ENCODE measurements at places on chromosomes 1 and 21. TPM values are rescaled to one million over a fixed set of nuclear protein-coding genes. Genes with fewer than 3 reads are reported as not detected.

Gene CD48
- 1.1 TPM for total RNA-seq

Gene CDC20
- 4.2 TPM for total RNA-seq

Gene GPR37L1
- total RNA-seq: 1.1 TPM

DNA sequence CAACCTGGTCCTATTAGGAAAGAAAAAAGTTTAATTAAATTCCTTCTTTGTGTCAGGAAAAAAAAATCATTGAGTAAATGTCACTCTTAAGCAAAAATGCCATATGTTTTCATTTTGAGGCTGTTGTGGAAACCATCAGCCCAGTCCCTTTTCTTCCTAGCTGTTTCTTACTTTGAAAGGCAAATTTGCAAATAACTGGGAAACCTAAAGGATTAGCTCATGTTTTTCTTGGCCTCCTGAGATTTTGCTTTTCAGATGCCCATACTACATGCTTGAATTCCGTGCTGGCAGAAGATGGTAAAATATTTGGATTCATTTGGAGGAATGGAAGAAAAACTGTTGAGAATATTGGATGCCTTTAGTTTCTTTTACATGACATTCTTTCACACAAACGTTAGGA lies 182.1 kb upstream of the ADAMTS5 start:
- no peak for DNase-seq

GRCh38 chr1:87180682-87181081 lies 148.0 kb upstream of the LMO4 start:
- no peak for DNase-seq

GRCh38 chr1:163178628-163179027 lies 24.1 kb downstream of the RGS5 start:
- DNase-seq: no peak

GRCh38 chr1:183281039-183281438 lies 95.0 kb downstream of the LAMC2 start:
- no peak for DNase-seq

GRCh38 chr1:30735668-30736498 lies 12.5 kb upstream of the MATN1 start:
- DNase-seq: no peak

DNA sequence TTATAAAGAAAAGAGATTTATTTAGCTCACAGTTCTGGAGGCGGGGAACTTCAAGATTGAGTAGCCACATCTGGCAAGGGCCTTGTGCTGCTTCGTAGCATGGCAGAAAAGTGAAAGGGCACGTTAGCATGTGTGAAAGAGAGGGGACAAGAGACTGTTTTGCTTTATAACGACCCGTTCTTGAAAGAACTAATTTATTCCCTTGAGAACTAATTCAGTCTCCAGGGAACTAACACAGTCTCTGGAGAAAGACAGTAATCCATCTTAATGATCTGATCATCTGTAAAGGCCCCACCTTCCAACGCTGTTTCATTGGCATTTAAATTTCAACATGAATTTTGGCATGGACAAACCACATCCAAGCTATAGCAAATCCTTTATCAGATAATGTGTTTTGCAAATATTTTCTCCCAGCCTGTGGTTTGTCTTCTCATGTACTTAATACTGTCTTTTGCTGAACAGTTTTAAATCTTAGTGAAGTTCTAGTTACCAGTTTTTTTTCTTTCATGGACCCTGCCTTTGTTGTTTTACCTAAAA lies 26.1 kb downstream of the MTR start:
- no peak for DNase-seq

- DNase-seq: no peak
Observed at GRCh38 chr1:12142141-12142823, 24.5 kb upstream of the TNFRSF1B start.

GRCh38 chr21:45894450-45894825 lies 87.1 kb upstream of the COL6A1 start:
- DNase-seq: peak; percentile 61

DNA sequence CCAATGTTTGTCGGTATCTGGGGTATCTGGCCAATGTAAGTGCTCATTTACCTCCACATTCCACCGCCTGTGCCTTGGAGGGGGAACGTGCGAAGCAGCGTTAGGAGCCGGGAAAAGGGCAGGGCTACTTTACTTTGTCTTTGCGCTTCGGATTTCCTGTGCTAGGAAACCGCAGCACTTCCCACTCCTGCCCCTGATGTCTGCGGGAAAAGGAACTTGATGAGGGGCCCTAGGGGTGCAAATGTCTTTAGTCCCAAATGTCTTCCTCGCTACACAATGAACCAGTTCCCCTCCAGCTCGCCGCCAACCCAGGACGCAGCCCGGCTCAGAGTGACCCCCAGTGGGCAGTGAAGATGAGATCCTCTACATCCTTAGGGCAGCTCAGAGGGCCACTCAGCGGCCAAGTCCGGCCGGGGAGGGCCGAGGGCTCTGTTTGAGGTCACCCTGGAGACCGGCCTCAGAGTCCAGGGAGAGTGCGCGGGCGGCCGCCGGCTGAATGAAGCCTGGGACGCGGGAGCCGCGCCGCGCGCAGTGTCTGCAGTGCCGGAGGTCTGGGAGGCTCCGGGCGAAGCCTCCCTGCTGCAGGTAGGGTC lies at the start of gene DYNLT5:
TSS of gene DYNLT5 (plus strand) at position 460 of the 593 bp plus-strand sequence. CDS start 2,200 bp downstream, outside the sequence.
- peak; percentile 45 for DNase-seq

DNA sequence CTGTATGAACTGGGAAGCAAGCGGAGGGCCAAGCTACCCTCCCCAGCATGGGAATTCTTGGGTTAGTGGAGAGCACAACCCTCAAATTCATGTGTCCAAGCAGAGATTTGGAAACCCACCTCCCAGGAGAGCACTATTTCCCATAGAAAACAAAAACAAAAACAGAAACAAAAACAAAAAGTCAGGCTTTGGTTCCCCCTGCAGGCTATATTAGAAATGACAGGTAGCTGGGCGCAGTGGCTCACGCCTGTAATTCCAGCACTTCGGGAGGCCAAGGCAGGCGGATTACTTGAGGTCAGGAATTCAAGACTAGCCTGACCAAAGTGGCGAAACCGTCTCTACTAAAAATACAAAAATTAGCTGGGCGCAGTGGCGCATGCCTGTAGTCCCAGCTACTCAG lies 10.8 kb downstream of the MINDY1 start:
- DNase-seq: peak; percentile 14

DNA sequence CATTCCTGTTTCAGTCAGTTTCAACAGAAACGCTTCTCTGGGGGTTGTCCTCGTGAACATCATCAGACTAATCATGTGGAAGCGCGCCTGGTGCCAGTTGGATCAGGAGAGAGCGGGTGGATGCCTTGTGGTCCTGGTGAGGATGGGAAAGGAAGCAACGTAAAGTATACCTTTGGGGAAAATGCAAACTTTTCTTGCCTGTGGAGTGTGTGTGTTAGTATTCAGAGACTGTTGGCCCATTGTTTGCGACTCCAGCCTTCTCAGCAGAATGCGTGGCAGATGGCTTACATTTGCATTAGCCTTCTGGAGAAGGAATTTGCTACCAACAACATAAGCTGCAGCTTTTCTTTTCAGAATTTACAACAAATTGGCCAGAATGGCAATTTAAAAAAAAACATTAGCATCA lies 173.9 kb downstream of the RWDD3 start:
- DNase-seq: no peak

DNA sequence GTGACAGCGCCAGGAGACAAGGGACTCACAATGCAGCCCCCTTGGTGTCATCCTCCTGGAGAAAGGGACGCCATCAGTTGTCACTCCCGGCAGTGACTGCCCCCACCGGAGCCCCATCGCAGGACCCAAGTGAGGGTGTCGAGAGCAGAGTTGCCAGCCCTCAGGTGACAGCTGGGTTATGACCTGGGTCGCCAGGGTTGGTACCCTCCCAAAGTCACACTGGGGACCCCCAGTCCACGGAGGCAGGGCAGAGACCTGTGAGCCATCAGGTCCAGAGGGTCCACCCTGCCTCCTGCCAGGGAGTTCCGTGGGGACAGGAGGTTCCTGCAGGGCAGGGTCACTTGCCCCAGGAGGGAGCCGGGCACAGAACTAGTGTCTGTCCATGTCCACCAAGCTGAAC lies 78.2 kb upstream of the IFFO2 start:
- no peak for DNase-seq

DNA sequence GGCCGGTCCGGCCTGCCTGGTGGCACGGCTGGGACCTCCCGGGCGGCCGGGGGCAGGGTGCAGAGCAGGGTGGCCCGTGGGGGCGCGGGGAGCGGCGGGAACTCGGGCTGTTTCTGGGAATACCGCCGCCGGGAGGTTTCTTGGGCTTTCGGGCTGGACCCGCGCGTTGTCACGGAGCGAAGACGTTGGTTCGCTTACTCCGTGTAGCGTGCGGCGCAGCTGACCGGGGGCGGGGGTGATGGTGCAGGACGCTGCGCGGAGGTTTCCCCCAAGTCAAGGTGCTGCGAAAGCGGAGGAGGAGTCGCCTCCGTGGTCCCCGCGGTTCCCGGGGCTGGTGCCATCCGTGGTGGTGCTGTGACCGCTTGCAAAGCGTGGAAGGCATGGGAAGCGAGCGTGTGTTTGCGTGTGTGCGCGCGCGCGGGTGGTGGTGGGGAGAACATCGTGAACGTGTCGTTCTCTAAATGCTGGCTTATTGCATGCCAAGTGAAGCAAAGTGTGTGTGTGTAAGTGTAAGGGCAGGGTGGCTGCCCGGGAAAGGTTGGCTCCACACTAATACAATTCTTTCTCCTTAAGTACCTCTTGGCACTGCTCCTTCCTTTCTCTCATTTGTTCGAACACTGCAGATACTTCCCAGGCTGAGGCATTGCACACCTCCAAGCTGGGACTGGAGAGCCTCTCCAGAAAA lies 1.1 kb downstream of the RYR2 start:
- DNase-seq: peak; percentile 44

DNA sequence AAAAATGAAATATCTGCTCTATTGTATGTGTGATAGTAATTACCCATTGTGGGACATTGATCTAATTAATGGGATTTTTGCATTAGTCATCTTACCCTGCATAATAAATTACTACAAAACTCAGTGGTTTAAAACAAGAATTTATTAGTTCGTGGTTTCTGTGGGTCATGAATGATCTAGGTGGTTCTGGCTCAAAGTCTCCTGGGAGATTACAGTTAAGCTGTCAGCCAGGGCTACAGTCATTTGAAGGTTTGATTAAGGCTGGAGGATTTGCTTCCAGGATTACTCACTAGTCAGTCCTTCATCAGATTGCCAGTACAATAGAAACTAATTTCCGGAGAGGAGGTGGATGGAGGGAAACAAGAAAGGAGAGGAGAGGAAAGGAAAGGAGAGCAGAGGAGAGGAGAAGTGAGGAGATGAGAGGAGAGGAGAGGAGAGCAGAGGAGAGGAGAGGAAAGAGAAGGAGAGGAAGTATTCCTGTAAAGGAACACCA lies 60.4 kb upstream of the TNFSF4 start:
- no peak for DNase-seq

DNA sequence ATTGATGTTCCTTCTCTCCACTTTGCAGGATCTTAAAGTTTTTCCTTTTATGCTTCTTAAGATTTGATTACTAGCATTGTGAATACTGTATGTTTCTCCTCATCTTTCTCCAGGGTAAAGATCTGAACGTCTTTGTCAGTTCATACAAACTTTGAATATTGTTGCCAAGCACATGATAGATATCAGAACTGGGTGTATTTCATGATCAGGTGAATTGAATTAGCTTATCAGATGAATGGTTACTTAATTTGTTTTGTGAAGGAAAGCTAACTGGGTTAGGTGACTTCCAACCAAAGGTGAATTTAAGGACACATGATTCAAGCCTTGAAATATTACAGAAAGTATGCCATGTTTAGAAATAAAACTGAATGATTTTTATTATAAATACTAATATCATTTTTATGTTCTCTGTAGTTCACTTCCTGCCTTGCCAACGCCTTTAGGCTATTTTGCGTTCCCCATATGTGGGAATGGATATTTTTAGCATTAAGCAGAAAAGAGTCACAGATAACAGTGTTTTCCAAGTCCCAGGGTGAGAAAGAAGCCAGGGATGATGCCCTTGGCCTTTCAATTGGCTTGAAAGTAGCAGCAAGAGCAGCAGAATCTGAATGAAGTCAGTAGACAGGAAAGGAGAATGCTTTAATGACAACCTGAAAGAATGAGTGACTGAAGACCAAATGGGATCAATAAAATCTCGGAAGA lies 752.1 kb downstream of the NCAM2 start:
- DNase-seq: no peak

- DNase-seq: no peak
Observed at GRCh38 chr1:7642418-7642704, 128.7 kb upstream of the VAMP3 start.

- DNase-seq: no peak
Observed at GRCh38 chr1:176926330-176927086, 238.0 kb downstream of the ASTN1 start.

DNA sequence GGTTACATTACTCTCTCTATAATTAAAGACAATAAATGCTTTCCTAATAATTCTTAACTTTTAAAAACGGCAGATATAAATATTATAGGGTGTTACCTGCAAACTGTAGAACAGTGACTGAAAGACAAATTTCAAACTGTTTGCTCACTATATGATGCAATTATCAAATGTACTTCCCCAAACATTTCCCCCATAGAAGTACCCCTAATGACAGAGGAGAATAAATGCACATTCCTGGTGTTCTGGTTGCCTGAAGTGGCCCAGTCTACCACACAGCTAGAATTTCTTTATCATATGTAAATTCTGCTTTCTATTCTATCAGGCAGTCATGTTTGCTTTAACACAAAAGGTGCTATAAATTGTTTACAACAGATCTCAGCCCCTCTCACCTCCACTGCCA lies 70.4 kb downstream of the VAV3 start:
- DNase-seq: no peak

- no peak for DNase-seq
Observed at GRCh38 chr1:221748981-221749380, 7.1 kb upstream of the DUSP10 start.

- no peak for DNase-seq
Observed at GRCh38 chr1:9900142-9901043, 9.7 kb downstream of the CTNNBIP1 start.

DNA sequence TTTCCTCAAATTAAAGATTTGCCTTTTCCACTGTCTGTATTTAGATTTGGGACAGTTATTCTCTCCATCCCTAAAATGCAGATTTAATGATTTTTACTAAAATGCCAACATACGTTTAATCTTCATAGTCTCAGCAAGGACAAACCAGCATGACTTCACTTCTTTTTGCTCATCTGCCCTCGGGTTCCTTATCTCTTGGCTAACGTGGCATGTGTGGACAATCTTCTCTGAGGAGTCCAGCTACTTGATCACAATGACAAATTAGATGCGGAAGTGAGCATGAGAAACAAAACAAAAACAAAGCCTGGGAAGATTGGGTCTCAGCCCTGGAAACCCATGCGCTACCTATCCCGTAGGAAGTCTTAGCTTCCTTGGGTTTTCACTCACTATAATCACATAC lies 1.0 kb downstream of the MRAP start:
- no peak for DNase-seq

DNA sequence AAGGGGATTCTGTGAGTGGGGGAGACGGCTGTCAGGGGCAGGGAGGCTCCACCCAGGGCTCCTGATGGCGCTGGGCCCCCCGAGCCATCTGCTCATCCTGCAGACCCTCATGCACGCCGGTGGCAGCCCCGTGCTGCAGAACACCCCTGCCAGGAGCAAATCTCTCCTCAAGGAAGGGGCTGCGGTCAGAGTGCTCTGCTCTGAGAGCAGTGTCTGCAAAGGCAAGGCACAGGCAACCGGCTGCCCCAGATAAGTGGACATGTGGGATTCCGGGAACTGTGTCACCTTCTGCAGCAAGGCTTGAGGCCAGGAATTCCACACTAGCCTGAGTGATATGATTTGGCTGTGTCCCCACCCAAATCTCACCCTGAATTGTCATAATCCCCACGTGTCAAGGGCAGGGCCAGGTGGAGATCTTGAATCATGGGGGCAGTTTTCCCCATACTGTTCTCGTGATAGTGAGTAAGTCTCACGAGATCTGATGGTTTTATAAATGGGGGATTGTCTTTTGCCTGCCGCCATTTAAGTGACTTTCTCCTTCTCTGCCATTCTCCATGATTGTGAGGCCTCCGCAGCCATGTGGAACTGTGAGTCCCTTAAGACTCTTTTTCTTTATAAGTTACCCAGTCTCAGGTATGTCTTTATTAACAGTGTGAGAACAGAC lies 101.0 kb downstream of the PDE9A start:
- no peak for DNase-seq
